ENCODE measurements at places on chromosomes 12 and 14.

DNA sequence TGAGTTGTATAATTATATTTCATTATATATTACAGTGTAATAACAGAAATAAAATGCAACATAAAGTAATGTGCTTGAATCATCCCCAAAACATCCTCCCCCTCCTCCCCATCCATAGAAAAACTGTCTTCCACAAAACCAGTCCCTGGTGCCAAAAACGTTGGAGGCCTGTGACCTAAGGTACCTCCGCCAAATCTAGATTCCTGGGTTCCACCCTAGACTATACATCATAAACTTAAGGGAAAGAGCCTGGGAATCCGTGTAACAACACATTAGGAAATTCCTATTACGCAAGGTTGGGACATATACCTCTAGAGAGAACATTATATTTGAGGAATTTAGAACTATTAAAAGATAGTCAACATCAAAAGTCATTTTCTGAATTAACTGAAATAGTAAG lies 38.0 kb downstream of the SPPL3 start:
- no peak for DNase-seq

DNA sequence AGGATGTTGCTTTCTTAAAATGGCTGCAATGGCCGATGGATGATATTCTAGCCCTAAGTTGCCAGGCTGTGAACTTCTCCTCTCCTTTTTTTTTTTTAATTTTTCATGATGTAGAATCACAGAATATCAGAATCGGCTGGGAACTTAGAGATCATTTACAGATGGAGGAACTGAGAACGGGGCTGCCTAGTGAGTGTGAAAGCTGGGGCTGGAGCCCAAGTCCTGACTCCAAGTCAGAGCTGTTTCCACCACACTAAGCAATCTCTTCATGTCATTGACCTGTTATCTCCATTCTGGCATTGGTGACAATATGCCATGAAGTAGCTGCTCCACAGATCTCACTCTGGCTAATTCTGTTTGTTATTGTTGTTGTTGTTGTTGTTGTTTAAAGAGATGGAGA lies 121.7 kb downstream of the SLC38A1 start:
- DNase-seq, result no peak

GRCh38 chr14:53450871-53451270 lies 297.7 kb upstream of the DDHD1 start:
- DNase-seq, result no peak

GRCh38 chr14:52268279-52269061 lies 972 bp downstream of the PTGDR start:
- no peak for DNase-seq

DNA sequence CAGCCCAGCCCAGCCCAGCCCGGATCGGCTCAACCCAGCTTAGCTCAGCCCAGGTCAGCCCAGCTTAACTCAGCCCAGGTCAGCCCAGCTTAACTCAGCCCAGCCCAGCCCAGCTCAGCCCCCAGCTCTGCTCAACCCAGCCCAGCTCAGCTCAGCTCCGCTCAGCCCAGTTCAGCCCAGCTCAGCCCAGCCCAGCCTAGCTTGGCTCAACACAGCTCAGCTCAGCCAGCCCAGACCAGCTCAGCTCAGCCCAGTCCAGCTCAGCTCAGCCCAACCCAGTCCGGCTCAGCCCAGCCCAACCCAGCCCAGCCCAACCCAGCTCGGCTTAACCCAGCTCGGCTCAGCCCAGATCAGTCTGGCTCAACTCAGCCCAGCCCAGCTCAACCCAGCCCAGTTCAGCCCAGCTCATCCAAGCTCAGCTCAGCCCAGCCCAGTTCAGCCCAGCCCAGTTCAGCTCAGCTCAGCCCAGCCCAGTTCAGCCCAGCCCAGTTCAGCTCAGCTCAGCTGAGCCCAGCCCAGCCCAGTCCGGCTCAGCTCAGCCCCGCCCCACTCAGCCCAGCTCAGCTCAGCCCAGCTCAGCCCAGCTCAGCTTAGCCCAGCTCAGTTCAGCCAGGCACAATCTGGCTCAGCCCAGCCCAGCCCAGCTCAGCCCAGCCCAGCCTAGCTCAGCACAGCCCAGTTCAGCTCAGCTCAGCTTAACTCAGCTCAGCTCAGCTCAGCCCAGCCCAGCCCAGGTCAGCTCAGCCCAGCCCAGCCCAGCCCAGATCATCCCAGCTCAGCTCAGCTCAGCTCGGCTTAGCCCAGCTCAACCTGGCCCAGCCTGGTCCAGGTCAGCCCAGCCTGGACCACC lies 331.7 kb downstream of the TMEM121 start:
- DNase-seq, result no peak

GRCh38 chr12:3753544-3754284 lies 805 bp upstream of the CRACR2A start:
- no peak for DNase-seq

GRCh38 chr14:104316121-104316722 lies 177.8 kb downstream of the KIF26A start:
- no peak for DNase-seq

DNA sequence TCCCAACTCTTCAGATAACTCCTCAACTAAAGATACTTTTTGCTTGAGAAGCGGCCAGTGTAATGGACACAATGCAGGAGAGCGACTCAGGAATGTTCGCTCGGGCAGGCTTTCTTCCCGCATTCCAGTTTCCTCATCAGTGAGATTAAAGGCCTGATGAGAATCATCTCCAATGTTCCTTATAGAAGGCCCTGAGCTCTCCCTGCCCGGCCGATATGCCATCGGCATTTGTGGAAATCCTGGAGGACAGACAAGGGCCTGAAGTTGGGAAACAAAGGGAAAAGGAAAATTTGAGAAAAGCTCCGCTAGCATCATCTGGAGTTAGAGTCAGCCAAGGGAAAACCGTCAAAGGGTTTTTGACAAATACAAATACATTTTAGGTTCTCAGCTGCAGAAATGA lies 38.0 kb upstream of the FOXN3 start:
- DNase-seq, result no peak

GRCh38 chr12:71239731-71240130 lies 81.9 kb upstream of the TSPAN8 start:
- no peak for DNase-seq

- DNase-seq, result no peak
These were observed 96.3 kb upstream of the EEA1 start for GRCh38 chr12:93025145-93026103.

DNA sequence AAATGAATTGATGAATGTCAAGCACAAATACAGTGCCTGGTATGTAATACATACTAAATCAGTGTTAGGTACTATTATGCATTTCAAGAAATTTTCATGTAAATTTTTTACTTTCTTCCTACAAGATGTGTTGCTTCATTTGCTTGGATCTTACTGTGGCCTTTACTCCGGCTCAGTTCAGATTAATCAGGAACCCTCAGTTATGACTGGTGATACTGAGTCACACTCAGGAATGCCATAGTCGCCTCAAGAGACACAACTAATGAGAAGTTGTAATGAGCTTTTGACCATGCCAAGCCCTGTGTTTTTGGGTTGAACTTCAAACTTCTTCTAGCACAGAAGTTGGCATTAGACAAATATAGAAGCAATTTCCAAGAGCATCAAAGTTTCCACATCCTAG lies 96.0 kb downstream of the TGFB3 start:
- DNase-seq, result no peak
